ENCODE measurements at places on chromosomes 5 and 9.

GRCh38 chr9:91150998-91151717 is 210.6 kb downstream of the AUH start:
- no peak for DNase-seq

DNA sequence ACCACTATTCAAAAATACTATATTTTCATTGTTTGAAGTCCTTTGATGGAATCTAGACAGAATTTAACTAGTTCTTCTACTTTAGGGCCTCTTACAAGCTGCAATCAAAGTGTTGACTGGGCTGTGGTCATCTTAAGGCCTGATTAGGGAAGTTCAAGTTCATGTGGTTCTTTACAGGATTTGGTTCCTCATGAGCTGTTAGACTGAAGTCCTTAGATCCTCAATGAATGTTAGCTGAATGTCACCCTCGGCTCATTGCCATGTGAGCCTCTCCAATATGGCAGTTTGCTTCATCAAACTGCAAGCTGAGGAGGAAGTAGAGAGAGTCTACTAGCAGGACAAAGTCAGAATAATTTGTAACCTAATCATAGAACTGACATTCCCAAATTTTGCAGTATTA is 135.1 kb downstream of the CSNK1G3 start:
- no peak for DNase-seq

- no peak for DNase-seq
Measured at GRCh38 chr5:60883229-60883628, 39.2 kb upstream of the ELOVL7 start.

GRCh38 chr9:69463497-69464068 is 138.6 kb downstream of the ENTREP1 start:
- DNase-seq, result no peak

DNA sequence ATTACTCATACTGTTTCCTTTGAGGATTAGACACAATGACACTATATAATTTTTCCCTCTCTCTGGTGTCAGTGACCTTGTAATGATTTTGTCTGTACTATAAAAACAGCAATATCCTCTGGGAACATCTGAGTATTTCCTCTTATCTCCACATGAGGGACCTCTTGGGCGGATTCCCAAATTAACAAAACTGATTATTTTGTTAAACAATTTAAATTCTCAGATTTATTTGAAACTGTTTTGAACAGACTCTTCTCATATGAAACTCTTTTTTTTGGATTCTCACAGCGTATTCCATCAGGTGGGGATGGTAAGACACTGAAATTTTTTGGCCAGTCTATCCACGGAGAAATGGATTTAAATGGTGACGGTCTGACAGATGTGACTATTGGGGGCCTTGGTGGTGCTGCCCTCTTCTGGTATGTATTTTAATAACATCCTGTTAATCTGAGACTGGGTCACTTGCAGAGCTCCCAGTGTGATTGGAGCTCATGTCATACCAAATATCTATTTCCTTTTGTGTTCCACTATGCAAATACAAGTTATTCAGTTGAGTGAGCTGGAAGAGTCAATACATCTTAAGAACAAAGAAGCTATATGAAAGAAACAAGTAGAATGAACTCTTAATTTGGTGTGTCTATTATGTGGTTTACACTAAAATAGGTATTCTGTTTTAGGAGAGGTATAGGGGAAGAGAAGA is 73.8 kb upstream of the ITGA2 start:
- DNase-seq, result peak; percentile 18

DNA sequence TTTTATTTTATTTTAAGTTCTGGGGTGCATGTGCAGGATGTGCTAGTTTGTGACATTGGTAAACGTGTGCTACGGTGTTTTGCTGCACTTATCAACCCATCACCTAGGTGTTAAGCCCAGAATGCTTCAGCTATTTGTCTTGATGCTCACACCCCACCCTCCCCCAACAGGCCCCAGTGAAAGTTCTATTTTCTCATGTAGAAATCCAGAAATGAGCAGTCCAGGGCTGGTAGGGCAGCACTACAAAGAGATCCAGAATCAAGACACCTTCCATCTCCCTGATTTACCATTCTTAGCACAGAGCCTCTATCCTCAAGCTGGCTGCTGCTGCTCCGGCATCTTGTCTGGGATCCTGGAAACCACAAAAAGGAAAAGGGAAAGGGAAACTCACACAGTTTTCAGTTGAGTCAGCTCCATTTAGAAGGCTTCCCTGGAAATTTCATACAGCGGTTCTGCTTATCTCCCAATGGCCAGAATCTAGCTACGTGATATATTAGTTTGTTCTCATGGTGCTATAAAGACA is 85.4 kb upstream of the SMARCA2 start:
- DNase-seq, result no peak

- no peak for DNase-seq
Measured at GRCh38 chr9:128936171-128936865, 11.1 kb downstream of the DOLK start.

DNA sequence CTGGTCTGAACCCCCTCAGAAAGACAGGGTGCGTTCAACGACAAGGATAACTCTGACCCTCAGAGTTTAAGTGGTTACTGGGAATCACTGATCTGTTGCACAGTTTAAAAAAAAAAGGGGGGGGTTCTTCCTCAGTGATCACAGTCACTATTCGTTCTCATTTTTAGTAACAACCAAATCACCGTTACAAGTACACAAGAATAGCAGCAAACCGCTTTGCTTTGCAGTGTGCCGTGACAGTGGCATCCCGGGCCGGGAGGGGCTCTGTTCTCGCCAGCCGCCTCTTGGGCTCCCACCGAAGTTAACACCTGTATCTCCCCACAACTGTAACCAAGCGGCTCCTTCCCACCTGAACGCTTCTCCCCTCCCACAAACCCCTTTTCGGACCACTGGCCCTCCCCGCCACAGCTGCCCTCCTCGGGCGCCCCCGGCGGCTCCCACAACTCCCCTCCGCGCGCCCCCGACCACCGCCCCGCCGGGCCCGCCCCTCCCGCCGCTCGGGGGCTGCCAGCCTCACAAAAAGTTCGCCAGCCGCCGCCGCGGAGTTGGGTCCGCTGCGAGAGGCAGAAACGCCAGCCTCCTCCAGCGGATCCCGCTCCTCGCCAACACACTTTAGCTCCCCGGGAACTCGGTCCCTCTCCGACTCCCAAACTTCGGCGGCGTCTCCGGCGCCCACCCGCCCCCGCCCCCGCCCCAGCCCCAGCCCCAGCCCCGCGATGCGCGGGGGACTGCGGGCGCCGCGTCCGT is 1.2 kb downstream of the SSBP2 start:
- DNase-seq, result peak; percentile 29

GRCh38 chr5:146544232-146544631 is 28.2 kb upstream of the GPR151 start:
- no peak for DNase-seq

DNA sequence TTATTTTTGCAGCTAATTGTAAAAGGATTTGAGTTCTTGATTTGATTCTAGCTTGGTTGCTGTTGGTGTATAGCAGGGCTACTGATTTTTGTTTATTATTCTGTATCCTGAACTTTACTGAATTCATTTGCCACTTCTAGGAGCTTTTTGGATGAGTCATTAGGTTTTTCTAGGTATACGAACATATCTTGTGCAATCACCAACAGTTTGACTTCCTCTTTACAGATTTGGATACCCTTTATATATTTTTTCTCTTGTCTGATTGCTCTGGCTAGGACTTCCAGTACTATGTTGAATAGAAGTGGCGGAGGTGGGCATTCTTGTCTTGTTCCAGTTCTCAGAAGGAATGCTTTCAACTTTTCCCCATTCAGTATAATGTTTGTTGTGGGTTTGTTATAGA is 210.8 kb downstream of the FGF10 start:
- no peak for DNase-seq

DNA sequence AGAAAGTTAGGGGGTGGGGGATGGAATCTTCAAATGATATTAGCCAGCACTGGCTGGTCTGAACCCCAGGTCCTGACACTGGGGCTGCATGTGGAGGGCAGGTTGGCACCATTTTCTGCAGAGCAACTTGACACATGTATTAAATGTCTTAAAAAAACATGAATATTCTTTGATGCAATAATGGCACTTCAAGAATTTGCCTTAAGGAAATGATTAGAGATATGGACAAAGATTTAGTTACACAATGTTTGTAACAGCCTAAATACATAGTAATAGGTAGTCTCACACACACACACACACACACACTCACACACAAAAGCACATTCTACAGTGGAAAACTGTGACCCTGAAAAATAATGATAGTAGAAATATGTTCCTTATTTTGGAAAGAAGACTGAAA is 3.6 kb downstream of the SVEP1 start:
- no peak for DNase-seq

GRCh38 chr5:112342389-112342788 is 76.7 kb downstream of the EPB41L4A start:
- no peak for DNase-seq

GRCh38 chr5:179413711-179414458 is 68.6 kb upstream of the ADAMTS2 start:
- no peak for DNase-seq

- no peak for DNase-seq
Measured at GRCh38 chr9:76176171-76176570, 218.1 kb downstream of the RFK start.

- DNase-seq, result no peak
Measured at GRCh38 chr5:125295405-125295872, 549.0 kb upstream of the ZNF608 start.

GRCh38 chr5:126648471-126648870 is 47.7 kb downstream of the PHAX start:
- DNase-seq, result no peak

DNA sequence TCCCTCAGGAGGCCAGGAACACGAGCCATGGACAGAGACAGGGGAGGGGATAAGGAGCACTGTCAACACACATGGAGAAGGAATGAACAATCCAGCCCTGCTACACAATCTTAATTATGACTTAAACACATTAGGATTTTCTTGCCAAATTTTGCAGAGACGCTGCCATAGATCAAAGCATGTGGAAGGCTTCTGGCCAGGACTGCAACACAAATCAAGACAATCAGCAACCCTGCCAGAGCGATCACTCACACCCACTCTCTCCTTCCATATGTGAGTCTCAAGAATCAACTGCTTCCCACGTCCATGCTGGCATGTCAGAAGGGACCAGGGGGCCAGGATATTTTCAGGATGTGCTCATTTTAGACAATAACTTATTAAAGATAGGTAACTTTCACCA is 85.6 kb downstream of the ROR2 start:
- DNase-seq, result no peak

DNA sequence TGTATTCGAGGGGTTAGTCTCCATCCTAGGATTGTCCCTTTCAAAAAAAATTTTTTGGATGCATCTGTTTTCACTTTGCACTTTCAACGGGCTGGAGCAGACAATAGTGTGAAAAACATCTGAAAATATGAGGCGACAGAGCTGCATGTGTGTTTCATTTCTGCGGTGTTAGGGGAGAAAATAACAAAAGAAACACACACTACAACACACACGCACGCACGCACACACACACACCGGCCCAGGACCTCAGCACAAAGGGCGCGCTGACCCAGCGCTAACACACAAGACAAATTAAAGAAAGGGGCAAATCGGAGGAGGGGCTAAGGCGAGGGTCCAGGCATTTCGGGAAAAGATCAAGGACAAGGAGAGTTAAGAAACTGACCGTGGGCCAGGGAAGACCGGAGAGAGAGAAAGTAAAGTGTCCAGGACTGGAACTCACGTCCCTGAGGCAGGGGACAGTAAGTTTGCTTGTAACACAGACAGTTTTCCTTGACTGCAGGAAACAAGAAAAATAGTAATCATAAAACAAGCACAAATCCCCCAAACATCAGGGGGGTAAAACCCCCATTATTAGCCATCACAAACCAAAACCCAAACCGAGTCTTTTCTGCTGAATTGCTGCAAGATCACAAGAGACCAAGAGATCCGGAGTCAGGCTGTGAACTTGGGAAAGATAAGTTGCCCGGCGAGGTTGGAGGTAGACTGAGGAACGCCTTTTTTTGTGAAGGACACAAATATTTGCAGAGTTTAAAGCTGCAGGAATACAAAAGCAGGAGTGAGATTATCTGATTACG is 302.1 kb downstream of the PARP8 start:
- DNase-seq, result no peak

DNA sequence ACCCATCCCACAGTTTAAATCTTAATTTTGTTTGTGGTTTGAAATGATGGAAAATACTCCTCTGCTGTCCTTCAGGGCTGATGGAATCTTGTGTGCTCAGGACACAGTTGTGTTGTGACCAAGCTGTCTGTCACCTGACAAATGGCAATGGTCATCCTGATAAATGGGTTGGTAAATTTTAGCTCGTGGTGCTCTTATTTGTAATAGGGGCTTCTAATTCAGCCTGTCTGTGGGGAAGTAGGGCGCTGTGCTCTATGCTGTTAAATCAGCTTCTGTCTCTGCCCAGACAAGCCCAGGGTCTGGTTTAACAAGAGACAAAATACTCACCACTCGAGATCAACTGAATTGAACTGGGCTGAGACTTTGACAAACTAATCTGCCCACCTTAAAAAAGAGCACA is 4.5 kb downstream of the LRRTM2 start:
- DNase-seq, result no peak

DNA sequence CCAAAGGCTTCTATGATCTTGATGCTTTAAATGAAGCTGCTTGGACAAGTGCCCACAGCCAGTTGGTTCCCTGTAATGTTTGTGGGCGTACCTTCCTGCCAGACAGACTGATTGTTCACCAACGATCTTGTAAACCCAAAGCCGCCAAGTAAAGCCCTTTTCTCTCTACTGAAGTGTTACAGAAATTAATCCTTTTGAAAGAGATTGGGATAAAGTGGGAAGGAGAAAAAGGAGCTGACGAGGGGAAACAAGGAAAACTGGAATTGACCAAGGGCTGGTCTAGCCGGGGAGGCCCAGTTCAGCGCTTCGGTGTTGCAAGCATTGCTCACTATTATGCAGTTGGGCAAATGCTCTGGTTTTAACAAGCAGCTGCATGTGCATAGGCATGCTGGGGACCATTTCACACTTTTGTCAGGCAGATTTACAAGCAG is 53.2 kb downstream of the ZNF474 start:
- DNase-seq, result no peak
